ENCODE measurements at places on chromosomes 16 and 17. TPM values are rescaled to one million over a fixed set of nuclear protein-coding genes. Genes with fewer than 3 reads are reported as not detected.

DNA sequence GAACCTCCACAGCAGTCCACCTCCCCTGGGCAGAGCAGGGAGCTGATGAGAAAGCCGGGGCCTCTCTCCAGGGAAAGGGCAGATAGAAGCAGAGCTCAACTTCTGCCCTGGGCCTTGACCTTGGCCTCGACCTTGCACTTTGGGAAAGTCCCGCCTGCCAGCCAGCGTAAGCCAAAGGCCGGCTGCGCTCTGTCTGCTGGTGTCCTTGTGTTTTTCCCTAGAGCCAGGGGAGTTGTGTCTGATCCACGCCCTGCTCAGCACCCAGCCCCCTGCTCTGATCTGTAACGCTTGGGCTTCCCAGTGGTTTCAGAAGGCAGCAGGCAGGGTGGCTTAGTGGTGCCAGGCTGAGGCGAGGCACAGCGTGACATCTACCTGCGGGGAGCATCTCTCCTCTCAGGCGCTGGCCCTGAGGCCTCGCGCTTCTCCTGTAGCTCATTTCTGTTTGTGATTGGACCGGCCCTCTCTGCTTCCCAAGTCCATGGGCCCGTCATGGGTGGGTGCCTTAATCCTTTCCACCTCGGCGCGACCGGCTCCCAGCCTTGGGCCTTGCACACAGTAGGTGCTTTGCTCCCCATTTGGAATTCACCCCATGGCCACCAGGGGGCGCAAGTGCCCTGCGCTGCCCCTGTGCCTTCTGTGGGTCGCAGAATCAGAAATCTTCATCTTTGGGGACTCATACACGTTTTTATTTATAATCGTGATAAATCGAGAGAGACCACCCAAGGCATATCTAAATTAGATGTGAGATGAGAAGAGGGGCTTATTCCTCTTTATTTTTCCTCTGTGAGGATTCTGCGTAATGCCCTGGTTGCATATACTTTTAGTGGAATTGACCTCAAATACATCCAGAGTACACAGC is 24.2 kb downstream of the SGSH start:
- DNase-seq, result no peak
- no peaks in the 10 kb centered on the region for H3K4me1 ChIP-seq
- no peaks in the 10 kb centered on the region for H3K36me3 ChIP-seq
- no peaks in the 10 kb centered on the region for H3K27me3 ChIP-seq

- H3K4me3 ChIP-seq, result no peak overlapping the region
- DNase-seq, result no peak
- no peak overlapping the region for H3K27ac ChIP-seq
- no peaks in the 10 kb centered on the region for H3K27me3 ChIP-seq
Observed at GRCh38 chr16:78838276-78838675, 738.8 kb downstream of the WWOX start.

DNA sequence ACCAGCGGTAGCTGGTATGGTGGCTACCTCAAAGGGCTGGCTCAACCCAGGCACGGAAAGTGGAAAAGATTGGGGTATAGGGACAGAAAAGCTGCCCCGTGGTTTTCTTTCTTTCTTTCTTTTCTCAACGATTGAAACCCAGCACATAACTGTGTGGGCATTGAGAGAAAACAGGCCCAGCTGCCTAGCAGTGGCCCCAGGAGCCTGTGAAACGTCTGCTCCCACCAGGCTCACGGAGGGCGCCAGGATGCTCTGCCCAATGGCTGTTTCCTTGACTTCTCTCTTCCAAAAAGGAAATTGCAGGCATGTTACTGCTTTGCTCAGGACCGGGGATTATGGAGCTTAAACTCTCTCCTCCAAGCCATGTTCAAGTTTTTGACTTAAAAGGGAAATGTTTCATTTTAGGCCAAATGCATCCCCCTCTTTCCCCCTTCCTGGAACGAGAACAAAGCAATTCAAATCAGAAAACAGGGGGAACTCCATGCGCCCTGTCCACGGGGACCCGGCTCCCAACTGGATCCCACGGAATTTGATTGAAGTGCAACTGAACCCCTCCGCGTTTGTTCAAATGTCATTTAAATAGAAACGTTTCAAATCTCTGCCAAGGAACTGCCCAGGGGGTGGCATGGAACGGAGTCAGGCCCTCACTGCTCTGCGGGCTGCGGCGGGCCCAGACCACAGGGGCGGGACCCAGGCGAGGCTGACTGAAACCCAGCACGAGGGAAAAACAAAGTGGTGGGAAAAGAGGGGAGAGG is 133.5 kb downstream of the RGS9 start:
- no peaks in the 10 kb centered on the region for H3K36me3 ChIP-seq
- no peak overlapping the region for H3K4me3 ChIP-seq
- no peak overlapping the region for H3K27ac ChIP-seq
- no peaks in the 10 kb centered on the region for H3K27me3 ChIP-seq
- DNase-seq, result no peak

DNA sequence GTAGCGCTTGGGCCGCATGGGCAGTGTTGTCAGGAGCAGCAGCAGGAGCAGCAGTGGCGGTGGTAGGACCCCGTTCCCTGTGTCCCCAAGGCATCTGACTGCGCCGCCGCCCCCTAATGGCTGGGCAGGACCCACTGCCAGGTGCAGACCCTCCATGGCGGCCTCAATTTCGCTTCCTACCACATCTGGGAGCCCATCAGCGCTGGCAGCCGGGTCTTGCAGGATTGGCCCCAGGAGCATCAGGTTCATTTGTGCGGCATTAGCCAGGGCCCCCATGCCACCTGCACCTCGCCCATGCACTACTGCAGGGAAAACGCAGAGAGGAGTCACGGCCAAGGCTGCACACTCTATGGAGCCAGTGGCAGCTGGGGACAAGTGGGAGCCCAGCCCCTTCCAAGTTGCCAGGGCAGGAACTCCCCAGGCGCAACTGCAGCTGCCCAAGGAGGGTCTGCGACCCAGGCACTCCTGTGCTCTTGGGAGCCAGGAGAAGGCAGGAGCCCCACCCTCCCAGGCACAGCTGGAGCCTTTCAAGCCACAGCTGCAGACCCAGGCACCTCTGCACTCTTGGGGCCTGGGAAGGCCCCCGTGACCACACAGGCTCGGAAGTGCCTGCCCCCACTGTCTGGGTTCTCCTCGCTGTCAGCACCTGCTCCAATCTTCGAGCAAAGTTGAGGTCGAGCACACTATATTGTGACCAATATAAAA is 594.2 kb downstream of the KCNJ18 start:
- DNase-seq, result no peak
- no peak overlapping the region for H3K4me3 ChIP-seq
- H3K27ac ChIP-seq, result no peak overlapping the region
- H3K4me1 ChIP-seq, result no peaks in the 10 kb centered on the region

- H3K27me3 ChIP-seq, result no peaks in the 10 kb centered on the region
- no peaks in the 10 kb centered on the region for H3K36me3 ChIP-seq
- H3K4me3 ChIP-seq, result no peak overlapping the region
- DNase-seq, result peak; percentile 23
- H3K4me1 ChIP-seq, result peaks cover 85% of the 10 kb centered on the region
Observed at GRCh38 chr16:3819746-3820724, 60.5 kb downstream of the CREBBP start.

GRCh38 chr17:18120461-18121017 is 12.0 kb downstream of the MYO15A start:
- H3K27ac ChIP-seq, result no peak overlapping the region
- no peaks in the 10 kb centered on the region for H3K27me3 ChIP-seq
- H3K4me1 ChIP-seq, result no peaks in the 10 kb centered on the region
- H3K4me3 ChIP-seq, result no peak overlapping the region

Gene LRRC37A
- total RNA-seq, result 2.5 TPM

Gene ADGRG1
- total RNA-seq, result 200 TPM

GRCh38 chr17:57597531-57598453 is 147.3 kb downstream of the CCDC182 start:
- no peaks in the 10 kb centered on the region for H3K36me3 ChIP-seq
- no peak overlapping the region for H3K27ac ChIP-seq
- no peaks in the 10 kb centered on the region for H3K4me1 ChIP-seq
- H3K27me3 ChIP-seq, result no peaks in the 10 kb centered on the region
- H3K4me3 ChIP-seq, result no peak overlapping the region

Gene EPX
- total RNA-seq, result not detected

DNA sequence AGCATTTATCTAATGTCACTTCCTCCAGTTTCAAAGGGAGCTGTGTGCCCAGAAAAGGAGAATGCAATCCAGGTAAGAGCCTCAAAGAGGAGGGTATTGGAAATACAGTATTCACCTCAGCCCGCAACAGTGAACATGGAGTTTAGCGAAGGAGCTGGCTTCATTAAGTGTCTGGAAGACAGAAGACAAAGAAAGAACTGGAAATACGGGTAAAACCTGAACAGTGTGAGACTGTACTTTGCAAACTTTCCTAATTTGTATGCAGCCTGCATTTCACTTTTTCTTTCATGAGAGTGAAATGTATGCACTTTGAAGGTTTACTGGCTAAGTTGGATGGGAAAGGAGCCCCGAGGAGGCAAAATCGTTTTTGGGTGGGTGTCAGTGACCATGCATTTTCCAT is 478.4 kb downstream of the HS3ST3B1 start:
- no peak overlapping the region for H3K27ac ChIP-seq
- DNase-seq, result no peak
- H3K36me3 ChIP-seq, result no peaks in the 10 kb centered on the region
- H3K4me1 ChIP-seq, result no peaks in the 10 kb centered on the region

DNA sequence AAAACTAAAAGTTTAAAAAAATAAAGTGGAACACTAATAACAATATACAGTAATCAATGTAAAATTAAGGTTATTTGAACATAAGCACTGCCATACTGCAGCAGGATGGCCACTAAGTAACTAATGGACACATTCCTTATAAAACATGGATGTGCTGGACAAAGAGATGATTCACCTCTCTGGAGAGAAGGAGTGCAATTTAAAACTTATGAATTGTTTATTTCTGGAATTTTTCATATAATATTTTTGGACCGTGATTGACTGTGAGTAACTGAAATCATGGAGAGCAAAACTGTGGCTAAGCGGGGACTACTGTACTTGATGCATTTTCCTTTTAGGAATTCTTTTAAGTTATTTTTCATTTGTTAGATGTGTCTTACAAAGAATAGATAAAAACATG is 21.8 kb downstream of the CBFB start:
- no peaks in the 10 kb centered on the region for H3K27me3 ChIP-seq
- no peak overlapping the region for H3K4me3 ChIP-seq
- H3K36me3 ChIP-seq, result no peaks in the 10 kb centered on the region
- no peak overlapping the region for H3K27ac ChIP-seq
- DNase-seq, result no peak
- no peaks in the 10 kb centered on the region for H3K4me1 ChIP-seq

GRCh38 chr17:64632194-64632593 is 29.9 kb downstream of the SMURF2 start:
- peaks cover 14% of the 10 kb centered on the region for H3K4me1 ChIP-seq
- H3K27me3 ChIP-seq, result no peaks in the 10 kb centered on the region
- no peak for DNase-seq
- no peak overlapping the region for H3K27ac ChIP-seq
- no peak overlapping the region for H3K4me3 ChIP-seq

GRCh38 chr16:28863929-28864793 is 518 bp downstream of the SH2B1 start:
- H3K27ac ChIP-seq, result peak overlapping the region; percentile 93
- peaks cover 18% of the 10 kb centered on the region for H3K4me1 ChIP-seq
- H3K36me3 ChIP-seq, result peaks cover 15% of the 10 kb centered on the region
- H3K4me3 ChIP-seq, result peak overlapping the region; percentile 33
- H3K27me3 ChIP-seq, result no peaks in the 10 kb centered on the region

Gene G6PC1
- not detected for total RNA-seq

- peak overlapping the region; percentile 73 for H3K4me3 ChIP-seq
- no peaks in the 10 kb centered on the region for H3K36me3 ChIP-seq
- peaks cover 36% of the 10 kb centered on the region for H3K4me1 ChIP-seq
- peak overlapping the region; percentile 91 for H3K27ac ChIP-seq
Observed at GRCh38 chr16:67893743-67894399, 817 bp downstream of the PSKH1 start.
